ENCODE measurements at places on chromosomes 1 and 21. TPM values are rescaled to one million over a fixed set of nuclear protein-coding genes. Genes with fewer than 3 reads are reported as not detected.

The TRIM67 gene
- total RNA-seq = not detected

The FAM72C gene
- 0.96 TPM for total RNA-seq

The CHRNB2 gene
- total RNA-seq = 0.11 TPM

The ADAMTS4 gene
- 22.4 TPM for total RNA-seq

The PPM1J gene
- total RNA-seq = 2.4 TPM

The FABP3 gene
- total RNA-seq = 601 TPM
